ENCODE measurements at places on chromosomes 7 and 10. TPM values are rescaled to one million over a fixed set of nuclear protein-coding genes. Genes with fewer than 3 reads are reported as not detected.

Gene FAM221A
- 16.9 TPM for total RNA-seq

Gene GARS1
- 83.3 TPM for total RNA-seq

Gene CACNA2D1
- total RNA-seq: 275 TPM

Gene NUTM2A
- total RNA-seq: 3.1 TPM

Gene JAKMIP3
- total RNA-seq: 7.8 TPM

Gene SMKR1
- 1.9 TPM for total RNA-seq

Gene ZP3
- total RNA-seq: 0.94 TPM

Gene HECW1
- total RNA-seq: 107 TPM

Gene UCMA
- total RNA-seq: not detected

Gene GPRIN2
- 36.6 TPM for total RNA-seq

Gene LRIT1
- total RNA-seq: not detected

Gene STYXL1
- total RNA-seq: 16.0 TPM

Gene INPP5A
- 29.7 TPM for total RNA-seq

Gene GIMAP2
- total RNA-seq: 1.9 TPM

Gene BMPER
- 8.1 TPM for total RNA-seq

Gene CXCL12
- total RNA-seq: 10.6 TPM

Gene CD36
- total RNA-seq: 12.2 TPM

Gene GCK
- 5.3 TPM for total RNA-seq

Gene VSTM2A
- 63.2 TPM for total RNA-seq

Gene GLI3
- total RNA-seq: 16.3 TPM

Gene AMPH
- 36.9 TPM for total RNA-seq

Gene PDZD7
- 12.5 TPM for total RNA-seq

Gene ADRB1
- 2.5 TPM for total RNA-seq

Gene KIAA1549
- total RNA-seq: 57.9 TPM

Gene COL17A1
- total RNA-seq: not detected

Gene PNLIP
- total RNA-seq: not detected

Gene CPED1
- total RNA-seq: 1.3 TPM

Gene CALHM1
- not detected for total RNA-seq

Gene AOC1
- not detected for total RNA-seq

Gene ZPBP
- total RNA-seq: not detected

All from parietal lobe (tissue), 2 donors.